Breast epithelium (tissue), 4 donors: ENCODE measurements at places on chromosomes 3 and 15. TPM values are rescaled to one million over a fixed set of nuclear protein-coding genes. Genes with fewer than 3 reads are reported as not detected.

Gene LEKR1
- total RNA-seq, result 2.3 TPM

DNA sequence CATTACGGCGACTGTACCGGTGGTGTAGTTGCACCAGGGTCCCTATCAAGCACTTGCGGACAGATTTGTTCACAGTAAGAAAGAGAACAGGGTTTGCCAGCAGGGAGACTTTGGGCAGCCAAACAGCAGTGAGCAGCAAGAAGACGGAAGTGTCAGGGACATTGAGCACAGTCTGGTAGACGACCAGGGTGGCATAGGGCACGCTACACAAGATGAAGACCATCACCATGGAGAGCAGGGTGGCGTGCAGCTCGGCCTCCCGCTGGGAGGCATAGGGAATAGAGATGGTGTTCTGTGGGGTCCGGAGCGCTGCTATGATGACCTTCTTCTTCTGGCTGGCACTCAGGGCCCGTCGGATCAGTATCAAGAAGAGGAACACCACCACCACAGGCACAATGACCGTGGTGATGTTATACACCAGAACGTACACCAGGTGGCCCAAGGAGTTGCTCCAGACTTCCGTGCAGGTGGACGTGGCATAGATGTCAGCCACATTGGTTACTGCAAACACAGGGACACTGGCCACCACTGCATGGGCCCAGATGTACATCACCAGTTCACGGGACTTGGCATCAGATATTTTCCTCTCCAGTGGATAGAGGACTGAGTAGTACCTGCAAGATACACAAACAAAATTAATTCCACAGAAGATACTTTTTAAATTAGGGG, 19.1 kb upstream of the FSIP1 start:
- no peak overlapping the region for H3K4me3 ChIP-seq
- H3K36me3 ChIP-seq, result no peaks in the 10 kb centered on the region
- no peaks in the 10 kb centered on the region for H3K27me3 ChIP-seq
- DNase-seq, result no peak
- H3K4me1 ChIP-seq, result no peaks in the 10 kb centered on the region

GRCh38 chr15:37394402-37395099, 294.2 kb upstream of the MEIS2 start:
- H3K27ac ChIP-seq, result no peak overlapping the region
- no peaks in the 10 kb centered on the region for H3K36me3 ChIP-seq
- H3K4me3 ChIP-seq, result no peak overlapping the region
- no peaks in the 10 kb centered on the region for H3K4me1 ChIP-seq

DNA sequence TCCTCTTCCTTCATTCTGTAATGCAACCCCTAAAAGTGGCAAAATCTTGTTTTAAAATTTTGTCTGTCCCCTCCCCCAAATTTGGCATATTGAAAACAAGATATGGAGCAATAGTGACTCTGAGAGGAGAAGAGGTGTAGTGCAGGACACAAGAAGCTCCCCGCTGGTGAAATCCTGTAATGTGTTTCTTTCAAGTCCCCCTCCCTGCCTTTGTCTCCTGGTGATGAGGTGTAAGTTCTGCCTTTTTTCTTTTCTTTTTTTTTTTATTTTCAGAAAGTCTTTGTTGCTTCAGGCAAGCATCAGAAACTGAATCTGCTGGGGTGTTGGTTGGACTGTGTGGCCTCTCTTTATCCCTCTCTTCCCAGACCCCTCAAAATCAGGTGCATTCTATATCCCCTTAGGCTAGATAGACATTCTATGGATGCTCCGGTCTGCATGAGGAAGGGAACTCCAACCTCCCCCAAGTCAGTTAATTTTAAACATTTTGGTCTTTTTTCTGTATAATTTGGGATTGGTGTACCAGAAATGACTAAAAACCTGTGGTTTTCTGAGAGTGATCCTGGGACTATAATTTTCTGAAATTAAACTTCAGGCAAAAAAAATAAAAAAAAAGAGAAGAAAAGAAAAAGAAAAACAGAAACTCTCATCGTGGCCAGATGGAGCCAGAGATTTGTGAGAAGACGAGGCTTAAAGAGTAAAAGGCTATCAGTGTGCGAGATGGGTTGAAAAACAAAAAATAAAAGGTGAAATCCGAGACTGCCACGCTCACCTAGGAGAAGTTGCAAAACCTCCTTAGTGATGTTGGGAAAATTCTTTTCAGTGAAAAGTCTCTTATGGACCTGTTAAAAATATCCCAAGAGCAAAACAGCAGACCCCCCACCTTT, 21.4 kb downstream of the ACKR2 start:
- H3K27me3 ChIP-seq, result no peaks in the 10 kb centered on the region
- DNase-seq, result no peak
- no peak overlapping the region for H3K4me3 ChIP-seq
- no peaks in the 10 kb centered on the region for H3K4me1 ChIP-seq
- H3K27ac ChIP-seq, result no peak overlapping the region

DNA sequence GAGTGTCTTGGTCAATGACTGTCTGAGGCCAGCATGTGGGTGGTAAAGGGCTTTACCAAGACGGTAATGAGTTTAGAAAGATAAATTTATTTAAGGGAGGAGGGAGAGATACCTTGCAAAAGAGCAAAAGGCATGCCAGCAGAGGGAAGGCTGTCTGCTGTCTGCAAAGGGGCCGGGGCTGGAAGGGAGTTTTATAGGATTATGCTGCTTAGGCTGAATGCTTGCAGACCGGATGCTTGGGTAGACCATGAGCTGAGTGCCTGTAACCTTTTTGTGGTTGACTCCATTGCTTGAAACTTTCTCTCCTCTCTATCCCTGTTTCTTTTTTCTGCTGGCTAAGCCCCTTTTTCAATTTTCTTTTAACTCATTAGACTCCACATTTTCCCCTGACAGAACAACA, 1543.0 kb downstream of the OTOL1 start:
- no peak overlapping the region for H3K4me3 ChIP-seq
- H3K4me1 ChIP-seq, result no peaks in the 10 kb centered on the region
- H3K36me3 ChIP-seq, result no peaks in the 10 kb centered on the region
- no peak for DNase-seq
